Pulmonary artery endothelial cell (primary cell): ENCODE measurements at places on chromosomes 6 and 20. TPM values are rescaled to one million over a fixed set of nuclear protein-coding genes. Genes with fewer than 3 reads are reported as not detected.

PREX1 gene
- total RNA-seq, result 105 and 115 TPM in 2 replicates

CSNK2A1 gene
- 135 and 157 TPM in 2 replicates for total RNA-seq

ANKRD6 gene
- 4.7 and 6.4 TPM in 2 replicates for total RNA-seq

RBM24 gene
- 0.74 and 2.5 TPM in 2 replicates for total RNA-seq

THBD gene
- 104 and 139 TPM in 2 replicates for total RNA-seq

DOK5 gene
- 13.5 and 20.3 TPM in 2 replicates for total RNA-seq

DNA sequence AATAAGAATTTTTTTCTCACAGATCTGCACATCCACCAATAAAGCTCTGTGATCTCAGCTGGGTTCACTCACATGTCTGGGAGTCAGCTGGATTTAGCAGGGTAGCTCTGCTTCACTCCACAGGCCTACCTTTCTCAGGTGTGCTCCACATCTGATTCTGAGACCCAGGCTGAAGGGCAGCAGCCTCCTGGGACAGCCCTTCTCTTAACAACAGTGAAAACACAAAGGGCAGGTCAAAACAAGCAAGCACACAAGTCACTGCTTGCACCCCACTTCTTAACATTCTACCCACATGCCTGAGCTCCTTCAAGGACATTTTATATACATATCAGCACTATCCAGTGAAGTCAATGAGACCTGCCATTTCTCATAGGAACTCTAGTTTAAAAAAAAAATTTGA, 96.0 kb upstream of the MAP3K4 start:
- no peak for DNase-seq

GRCh38 chr6:5133943-5134342, 48.8 kb downstream of the PPP1R3G start:
- no peak for DNase-seq

GRCh38 chr6:73731285-73731684, 35.3 kb downstream of the CD109 start:
- no peak for DNase-seq

DNA sequence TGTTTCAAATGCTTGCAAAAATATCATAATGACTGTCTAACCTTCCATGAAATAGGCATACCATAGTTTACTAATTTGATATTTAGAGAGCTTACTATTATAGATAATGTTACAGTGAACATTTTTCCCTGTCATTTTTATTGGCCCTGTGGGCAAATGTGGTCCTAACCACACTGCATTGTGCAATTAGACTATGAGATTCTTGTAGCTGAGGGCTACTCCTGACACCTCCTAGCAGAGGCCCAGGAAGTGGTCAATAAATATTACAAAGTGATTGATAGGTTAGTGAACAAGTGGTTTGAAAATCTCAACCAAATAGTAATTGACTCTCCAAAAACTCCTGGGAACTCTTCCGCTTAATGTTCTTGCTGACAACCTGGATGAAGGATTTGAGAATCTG, 160.5 kb upstream of the KCNG1 start:
- no peak for DNase-seq

DNA sequence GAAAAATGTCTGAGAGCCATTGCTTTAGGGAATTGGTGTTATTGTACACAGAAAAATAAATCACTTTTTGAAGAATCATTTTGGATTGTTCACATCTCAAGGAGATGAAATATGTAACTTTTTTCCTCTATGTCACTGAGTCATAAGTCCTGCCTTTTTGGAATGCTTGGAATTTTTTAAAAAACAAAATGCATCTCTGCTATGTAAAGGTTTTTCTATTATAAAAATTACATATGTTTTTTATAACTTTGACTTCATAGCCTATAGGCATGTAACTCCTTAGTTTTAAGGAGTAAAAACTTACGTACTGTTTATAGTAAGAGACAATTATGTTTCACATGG, 8.7 kb downstream of the RNF144B start:
- DNase-seq, result no peak

- no peak for DNase-seq
These were observed 102.9 kb upstream of the KCNG1 start for GRCh38 chr20:51125780-51126179.

GRCh38 chr6:153539602-153540001, 408.5 kb upstream of the RGS17 start:
- no peak for DNase-seq

GRCh38 chr6:109465772-109466171, 10.2 kb upstream of the MICAL1 start:
- DNase-seq, result no peak

DNA sequence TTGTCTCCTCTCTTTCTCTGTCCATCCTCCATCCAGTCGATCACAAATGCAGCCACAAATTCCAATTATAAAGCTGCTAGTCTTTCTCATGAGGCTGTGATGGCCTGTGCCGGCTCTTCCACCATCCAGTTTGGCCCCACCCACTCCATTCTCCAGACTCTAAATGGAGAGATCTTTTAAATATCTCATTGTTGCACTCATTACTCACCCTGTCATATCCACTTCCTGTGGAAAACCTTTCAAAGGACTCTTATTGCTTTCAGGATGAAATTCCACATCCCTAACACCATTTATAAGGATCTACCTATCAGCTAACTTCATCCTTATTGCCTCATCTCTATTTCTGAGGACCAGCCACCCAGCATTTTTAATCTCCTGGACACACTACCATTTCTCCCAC, 70.6 kb downstream of the NRN1 start:
- no peak for DNase-seq

GRCh38 chr20:25178563-25179438, 16.7 kb upstream of the ENTPD6 start:
- DNase-seq, result peak; percentile 19

GRCh38 chr6:43776115-43776798, 6.2 kb downstream of the VEGFA start:
- DNase-seq, result no peak

- no peak for DNase-seq
These were observed 224.8 kb upstream of the JAG1 start for GRCh38 chr20:10898552-10898951.

GRCh38 chr6:3533981-3534380, 77.1 kb upstream of the SLC22A23 start:
- DNase-seq, result no peak

GRCh38 chr6:44512868-44513741, 125.6 kb downstream of the CDC5L start:
- DNase-seq, result peak; percentile 36
